Caki2 (cell line): ENCODE measurements at places on chromosomes 6 and 20. TPM values are rescaled to one million over a fixed set of nuclear protein-coding genes. Genes with fewer than 3 reads are reported as not detected.

SCRT2 gene
- not detected in 2 replicates for total RNA-seq

PTK7 gene
- 45.4 and 69.5 TPM in 2 replicates for total RNA-seq

TTPAL gene
- total RNA-seq, result 4.5 and 5.2 TPM in 2 replicates

SLC22A1 gene
- total RNA-seq, result not detected in 2 replicates

AVP gene
- not detected in 2 replicates for total RNA-seq

BACH2 gene
- total RNA-seq, result 2.2 and 8.1 TPM in 2 replicates

EMILIN3 gene
- total RNA-seq, result not detected in 2 replicates

BTN1A1 gene
- 0.47 TPM in 1 of 2 replicates, not detected in the other for total RNA-seq

CRIP3 gene
- total RNA-seq, result not detected in 2 replicates

SGK1 gene
- 27.7 and 31.0 TPM in 2 replicates for total RNA-seq

HMGCLL1 gene
- not detected in 2 replicates for total RNA-seq

FHL5 gene
- total RNA-seq, result not detected in 2 replicates

OTOR gene
- not detected in 2 replicates for total RNA-seq

CCM2L gene
- 21.5 and 29.4 TPM in 2 replicates for total RNA-seq

C20orf202 gene
- total RNA-seq, result not detected in 2 replicates

HTR1E gene
- not detected in 2 replicates for total RNA-seq

C6orf52 gene
- 1.7 TPM in 1 of 2 replicates, not detected in the other for total RNA-seq

SNPH gene
- total RNA-seq, result 11.1 and 14.5 TPM in 2 replicates

MUC22 gene
- not detected in 2 replicates for total RNA-seq

FAM83C gene
- total RNA-seq, result 0.20 TPM in 1 of 2 replicates, not detected in the other

COL21A1 gene
- total RNA-seq, result not detected in 2 replicates

PKHD1 gene
- total RNA-seq, result 3.4 and 4.2 TPM in 2 replicates

SEMG1 gene
- not detected in 2 replicates for total RNA-seq

EYA4 gene
- total RNA-seq, result 0.17 TPM in 1 of 2 replicates, not detected in the other
